ENCODE measurements at places on chromosomes 6 and 20.

GRCh38 chr6:52513464-52513863 is 63.4 kb downstream of the TRAM2 start:
- DNase-seq: no peak

- DNase-seq: no peak
Observed at GRCh38 chr6:152246554-152247337, 390.4 kb downstream of the SYNE1 start.

- no peak for DNase-seq
Observed at GRCh38 chr20:19975901-19976300, 41.3 kb upstream of the NAA20 start.

DNA sequence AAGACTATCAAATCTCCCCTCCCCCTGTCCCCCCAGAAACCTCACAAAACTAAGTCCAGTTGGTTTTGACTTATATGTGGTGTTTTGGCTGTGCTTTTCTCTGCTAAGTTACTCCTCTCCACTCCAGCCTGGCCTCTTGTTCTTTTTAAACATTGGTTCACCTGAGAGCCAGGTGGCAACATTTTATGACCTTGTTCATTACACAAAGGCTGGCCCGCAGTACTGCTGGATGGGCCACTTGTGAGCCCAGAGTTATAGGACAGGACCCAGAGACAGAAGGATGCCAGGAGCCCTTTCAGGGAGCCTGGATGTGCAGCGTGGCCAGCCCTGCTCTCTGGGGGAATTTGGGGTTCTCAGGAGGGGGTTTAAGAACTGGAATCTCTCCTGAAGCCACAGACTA is 90.0 kb downstream of the RAMACL start:
- DNase-seq: no peak

GRCh38 chr6:109510358-109510757 is 27.3 kb upstream of the ZBTB24 start:
- no peak for DNase-seq

DNA sequence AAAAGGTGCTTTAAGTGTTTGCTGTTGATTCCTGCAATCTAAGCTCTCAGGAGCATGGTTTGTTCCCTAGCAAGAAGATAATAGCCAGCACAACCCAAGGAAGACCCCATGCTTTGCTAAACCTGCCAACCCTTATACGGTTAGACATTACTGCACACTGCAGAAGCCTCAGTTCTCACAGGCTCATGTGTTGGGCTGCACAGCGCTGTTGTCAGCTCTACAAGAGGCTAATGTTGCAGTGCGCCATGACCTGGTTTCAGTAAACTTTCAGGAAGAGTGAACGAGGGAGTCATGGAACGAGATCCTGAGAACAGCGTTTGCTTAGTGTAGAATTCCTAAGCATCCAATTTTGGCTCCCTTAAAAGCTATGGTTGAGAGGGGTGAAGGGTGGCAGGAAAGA is 218.5 kb downstream of the ARHGAP18 start:
- DNase-seq: no peak

Data from stimulated activated CD8-positive, alpha-beta memory T cell treated with anti-CD3 and anti-CD28 coated beads, Interleukin-15, amount 100 ng/mL, for 24 hours (primary cell).